Activated CD4-positive, alpha-beta memory T cell treated with anti-CD3 and anti-CD28 coated beads for 36 hours (primary cell): ENCODE measurements at places on chromosomes 6 and 20. TPM values are rescaled to one million over a fixed set of nuclear protein-coding genes. Genes with fewer than 3 reads are reported as not detected.

DNA sequence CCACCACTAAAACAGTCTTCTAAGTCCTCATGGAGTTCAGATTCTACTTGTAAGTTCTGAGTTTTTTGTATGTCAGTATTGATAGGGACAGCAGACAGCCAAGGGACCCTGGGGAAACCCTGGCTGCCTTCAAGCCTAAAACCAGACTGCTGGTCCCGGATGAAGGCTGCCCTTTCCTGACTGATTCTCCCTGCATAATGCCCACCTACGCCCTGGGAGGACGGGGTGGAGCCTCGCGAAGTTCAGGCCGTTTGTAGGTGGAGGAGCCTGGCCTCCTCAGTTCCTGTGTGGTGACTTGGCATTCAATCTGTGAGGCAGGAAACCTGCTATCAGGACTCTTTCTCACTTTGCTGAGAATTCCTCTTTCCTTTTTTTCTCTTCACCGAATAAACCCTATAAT, 120.3 kb upstream of the LGSN start:
- H3K27me3 ChIP-seq: no peaks in the 10 kb centered on the region
- no peaks in the 10 kb centered on the region for H3K36me3 ChIP-seq

GRCh38 chr6:6750594-6751265, 162.2 kb downstream of the LY86 start:
- peaks cover 23% of the 10 kb centered on the region for H3K4me1 ChIP-seq
- H3K4me3 ChIP-seq: no peak overlapping the region
- no peaks in the 10 kb centered on the region for H3K36me3 ChIP-seq
- H3K27ac ChIP-seq: no peak overlapping the region
- no peak for DNase-seq
- peaks cover 5% of the 10 kb centered on the region for H3K27me3 ChIP-seq

DNA sequence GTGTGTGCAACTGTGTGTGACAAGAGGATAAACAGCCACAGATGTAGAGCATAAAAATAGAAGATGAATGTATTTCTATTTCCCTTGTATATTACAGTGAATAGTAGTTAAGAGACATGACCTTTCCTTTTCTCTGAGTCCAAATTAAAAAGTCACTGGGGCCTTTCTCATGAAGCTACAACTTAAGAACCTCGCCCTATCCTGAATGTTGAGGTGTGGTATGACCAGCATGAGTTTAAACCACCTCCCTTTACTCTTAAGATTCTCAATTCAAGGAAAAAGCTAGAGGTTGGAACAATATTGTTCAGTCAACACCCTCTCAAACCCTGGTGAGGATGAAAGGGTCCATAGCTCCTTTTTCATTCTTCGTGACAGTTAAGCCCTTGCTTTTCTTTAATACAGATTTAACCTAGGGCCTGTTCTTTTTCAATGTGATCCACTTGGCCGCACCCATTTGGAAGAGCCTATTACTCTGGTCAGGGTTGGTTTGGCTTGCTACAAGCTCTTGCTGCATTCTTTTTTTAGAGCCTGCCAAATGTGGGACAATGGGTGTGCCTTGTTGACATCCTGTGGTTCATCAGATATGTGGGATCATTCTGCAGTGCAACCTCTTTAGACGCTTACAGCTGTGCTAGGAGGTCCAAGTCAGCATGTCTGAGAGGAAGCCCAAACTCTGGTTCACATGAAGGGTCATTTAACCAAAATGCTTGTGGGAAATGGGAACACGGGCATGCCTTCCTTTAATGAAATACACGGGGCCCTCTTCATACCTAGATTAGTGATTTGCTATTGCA, 290.0 kb downstream of the HAO1 start:
- no peaks in the 10 kb centered on the region for H3K4me1 ChIP-seq
- H3K27me3 ChIP-seq: no peaks in the 10 kb centered on the region
- H3K36me3 ChIP-seq: no peaks in the 10 kb centered on the region
- no peak overlapping the region for H3K27ac ChIP-seq
- DNase-seq: no peak

DNA sequence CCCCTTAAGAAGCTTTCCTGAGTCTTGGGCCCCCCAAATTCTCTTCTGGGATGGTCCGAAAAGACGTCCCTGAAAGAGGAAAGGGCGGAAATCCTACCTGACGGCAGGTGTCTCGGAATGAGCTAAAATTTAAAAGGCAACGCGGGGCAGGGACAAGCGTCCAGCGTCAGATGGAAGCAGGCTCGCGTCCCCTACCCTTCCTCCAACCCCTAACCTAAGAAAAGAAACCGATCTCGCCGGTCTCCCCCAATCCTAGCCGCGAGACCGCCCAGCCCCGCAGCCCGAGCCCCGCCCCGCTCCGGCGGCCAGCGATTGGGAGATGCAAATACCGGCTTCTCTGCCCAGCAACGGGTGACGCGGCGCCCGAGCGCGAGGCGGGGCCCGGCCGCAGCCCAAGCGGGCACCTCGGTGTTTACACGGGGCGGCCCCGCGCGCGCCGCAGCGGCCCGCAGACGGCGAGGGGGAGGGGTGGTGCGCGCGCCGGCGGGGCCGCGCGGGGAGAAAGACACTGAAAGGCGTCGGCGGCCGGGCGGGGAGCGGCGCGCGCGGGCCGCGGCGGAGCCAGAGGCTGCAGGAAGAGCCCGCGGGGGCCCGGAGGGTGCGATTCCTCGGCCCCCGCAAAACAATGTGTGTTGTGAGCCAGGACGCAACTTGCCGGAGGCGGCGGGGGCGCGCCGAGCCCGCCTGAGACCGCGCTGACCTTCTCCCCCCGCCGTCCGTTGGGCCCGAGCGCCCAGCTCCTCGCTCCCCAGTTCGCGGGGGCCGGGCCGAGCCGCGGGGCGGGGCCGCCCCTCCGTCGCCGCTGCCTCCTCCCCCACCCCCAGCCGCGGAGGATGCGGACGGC, at the start of gene SOX12:
SOX12 (plus strand) TSS at position 508 of the 844 bp plus-strand sequence. CDS start 373 bp downstream, outside the sequence.
- H3K4me3 ChIP-seq: peak within 1 kb of the TSS; percentile 82
- peak within 1 kb of the TSS; percentile 78 for H3K27ac ChIP-seq
- H3K27me3 ChIP-seq: no peaks in the 10 kb centered on the region
- H3K4me1 ChIP-seq: peaks cover 15% of the 10 kb centered on the region
- H3K36me3 ChIP-seq: no peaks in the 10 kb centered on the region
- peak; percentile 97 for DNase-seq

DNA sequence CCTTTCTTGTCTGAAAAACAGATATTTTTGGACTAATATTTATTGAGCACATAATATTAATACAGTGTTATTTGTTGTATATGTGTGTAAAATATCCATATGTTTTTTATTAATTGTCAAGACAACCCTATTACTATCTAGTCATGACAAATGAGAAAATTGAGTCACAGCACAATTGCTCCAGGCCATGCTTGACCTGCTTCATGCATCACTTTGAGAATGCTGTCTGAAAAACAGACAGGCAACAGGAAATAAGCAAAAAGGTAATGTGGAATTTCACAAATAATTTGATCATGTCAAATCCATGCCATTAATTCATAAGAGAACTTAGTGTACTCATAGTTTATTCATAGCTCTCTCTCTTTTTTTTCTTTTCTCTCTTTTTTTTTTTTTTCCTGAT, 246.5 kb downstream of the RIMS1 start:
- no peaks in the 10 kb centered on the region for H3K4me1 ChIP-seq
- H3K4me3 ChIP-seq: no peak overlapping the region
- H3K27ac ChIP-seq: no peak overlapping the region
- no peaks in the 10 kb centered on the region for H3K36me3 ChIP-seq
- no peaks in the 10 kb centered on the region for H3K27me3 ChIP-seq
- DNase-seq: no peak

- no peaks in the 10 kb centered on the region for H3K27me3 ChIP-seq
- DNase-seq: no peak
- H3K4me3 ChIP-seq: no peak overlapping the region
- no peaks in the 10 kb centered on the region for H3K4me1 ChIP-seq
- H3K27ac ChIP-seq: no peak overlapping the region
Measured at GRCh38 chr20:7571101-7571500, 369.2 kb downstream of the HAO1 start.

- H3K36me3 ChIP-seq: peaks cover 46% of the 10 kb centered on the region
- no peak overlapping the region for H3K27ac ChIP-seq
- no peak for DNase-seq
- no peak overlapping the region for H3K4me3 ChIP-seq
- H3K4me1 ChIP-seq: peaks cover 23% of the 10 kb centered on the region
Measured at GRCh38 chr6:47512872-47513271, 35.3 kb downstream of the CD2AP start.

DNA sequence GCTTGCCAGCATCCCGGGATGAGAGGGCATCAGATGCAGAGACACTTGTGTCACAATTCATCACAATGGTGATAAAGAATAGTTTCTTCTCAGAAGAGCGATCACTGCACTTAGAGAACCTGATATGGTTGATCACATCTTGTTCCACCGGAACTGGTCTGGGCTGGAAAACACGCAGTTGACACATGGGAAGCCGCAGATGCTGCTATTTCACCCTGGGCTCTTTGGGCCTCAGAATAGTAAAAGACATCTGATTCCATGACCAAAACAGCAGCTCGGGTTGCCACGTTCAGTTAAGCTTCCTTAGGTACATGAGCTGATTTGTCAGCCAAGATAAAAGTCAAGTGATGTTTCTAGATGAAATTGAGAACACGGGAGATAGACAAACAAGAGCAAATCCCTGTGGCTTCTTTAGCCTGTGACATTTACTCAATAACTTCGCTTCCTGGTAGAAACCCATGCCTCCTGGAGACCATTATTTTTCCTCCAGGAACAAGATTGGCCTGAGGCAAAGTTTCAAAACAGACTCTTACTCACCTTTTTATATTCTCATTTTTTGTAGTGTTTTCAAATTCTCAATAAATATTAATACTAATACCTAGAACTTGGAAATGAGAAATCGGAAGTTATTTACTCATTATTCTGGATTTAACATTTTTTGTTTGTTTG, 59.4 kb downstream of the TRMT6 start:
- DNase-seq: no peak
- no peak overlapping the region for H3K27ac ChIP-seq
- H3K4me1 ChIP-seq: no peaks in the 10 kb centered on the region
- peaks cover 3% of the 10 kb centered on the region for H3K27me3 ChIP-seq
- H3K4me3 ChIP-seq: no peak overlapping the region

DNA sequence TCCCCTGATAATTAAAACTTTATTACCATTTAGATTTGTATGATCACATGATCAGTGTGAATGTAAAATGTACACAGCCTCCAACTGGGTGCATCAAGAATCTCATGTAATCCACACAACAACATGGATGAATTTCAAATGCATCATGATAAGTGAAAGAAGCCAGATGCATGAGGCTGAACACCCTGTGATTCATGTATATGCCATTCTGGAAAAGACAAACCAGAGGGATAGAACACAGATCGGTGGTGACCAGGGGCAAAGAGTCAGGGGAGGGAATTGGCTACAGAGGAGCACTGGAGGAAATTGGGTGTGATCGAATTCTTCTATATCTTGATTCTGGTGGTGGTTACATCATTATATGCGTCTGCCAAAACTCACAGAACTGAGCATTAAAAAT, 170.7 kb upstream of the SLC24A3 start:
- H3K36me3 ChIP-seq: no peaks in the 10 kb centered on the region
- DNase-seq: no peak
- H3K4me1 ChIP-seq: no peaks in the 10 kb centered on the region
- H3K27ac ChIP-seq: no peak overlapping the region
- H3K4me3 ChIP-seq: no peak overlapping the region

DNA sequence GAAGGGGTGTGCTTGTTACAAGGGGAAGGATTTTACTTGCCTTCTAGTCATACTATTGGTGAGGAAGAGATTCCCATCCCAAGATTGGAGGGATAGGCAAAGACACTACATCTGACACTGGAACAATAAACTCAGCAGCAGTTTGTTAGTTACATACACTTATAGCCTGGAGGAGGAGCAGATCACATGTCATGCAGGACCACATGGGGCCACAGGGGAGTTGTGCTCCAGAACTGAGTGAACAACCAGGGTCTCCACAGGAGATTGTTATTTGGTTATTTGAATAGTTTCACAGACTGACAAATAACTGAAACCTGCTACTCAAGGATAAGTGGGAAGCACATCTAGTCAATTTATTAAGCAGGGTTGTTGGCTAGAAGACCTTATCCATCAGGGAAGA, 559.4 kb upstream of the MANEA start:
- no peaks in the 10 kb centered on the region for H3K27me3 ChIP-seq
- H3K4me3 ChIP-seq: no peak overlapping the region
- no peak for DNase-seq
- no peaks in the 10 kb centered on the region for H3K4me1 ChIP-seq
- no peaks in the 10 kb centered on the region for H3K36me3 ChIP-seq

SASH1 gene
- total RNA-seq: 1.2 TPM

ABHD16B gene
- total RNA-seq: not detected
